ENCODE measurements at places on chromosomes 1 and 21. TPM values are rescaled to one million over a fixed set of nuclear protein-coding genes. Genes with fewer than 3 reads are reported as not detected.
A peak's percentile ranks its signal among the peaks of the same experiment; 100 is the strongest.

DNA sequence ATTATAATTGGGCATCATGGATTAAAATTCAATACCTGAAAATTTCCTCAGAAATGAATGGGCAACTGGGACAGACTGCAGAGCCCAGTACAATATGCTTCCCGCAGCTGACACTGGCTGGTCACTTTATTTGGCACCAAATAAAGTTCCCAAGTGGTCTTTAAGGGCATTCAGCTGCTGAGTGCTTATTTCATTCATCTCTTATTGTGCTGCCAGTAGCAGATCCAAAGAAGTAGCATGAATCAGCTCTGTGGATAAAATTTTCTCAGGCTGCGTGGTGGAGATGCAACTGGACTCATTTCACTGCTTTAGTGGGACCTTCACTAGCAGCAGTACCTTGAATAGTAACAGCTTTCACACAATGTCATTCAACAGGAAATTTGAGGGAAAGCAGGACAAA is 226.3 kb upstream of the ADGRL2 start:
- no peak for DNase-seq

GRCh38 chr1:218433744-218434143 is 88.6 kb downstream of the TGFB2 start:
- no peak for DNase-seq

DNA sequence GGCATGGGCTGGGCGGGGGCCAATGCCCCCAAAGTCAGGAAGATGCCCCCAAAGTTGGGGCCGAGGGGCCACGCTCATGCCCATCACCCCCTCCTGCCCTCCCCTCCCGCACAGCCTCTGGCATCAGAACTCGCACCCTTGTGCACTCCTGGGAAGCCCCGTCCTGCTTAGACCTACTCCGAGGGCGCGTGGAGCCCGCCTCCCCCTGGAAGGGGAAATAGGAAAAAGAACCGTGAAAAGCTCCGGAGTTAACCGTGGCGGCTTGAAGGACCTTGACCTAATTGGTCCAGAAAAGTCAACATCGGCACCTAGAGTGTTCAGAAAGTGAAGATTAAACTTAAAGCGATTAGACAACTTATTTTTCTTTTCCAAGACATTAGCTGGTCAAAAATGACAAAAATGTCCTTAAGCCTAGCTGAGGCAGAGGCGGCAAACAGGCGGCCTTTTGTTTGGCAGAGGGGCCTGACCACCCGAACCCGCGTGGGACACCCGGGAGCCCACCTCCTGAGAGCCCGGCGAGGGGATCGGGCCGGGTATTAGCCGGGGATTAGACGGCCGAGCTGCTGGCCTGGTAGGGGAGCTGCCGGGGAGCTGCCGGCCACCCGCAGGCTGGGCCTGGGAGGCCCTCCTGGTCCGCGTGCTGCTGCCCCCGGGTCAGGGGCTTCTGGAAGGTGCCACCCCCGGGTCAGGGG is 65.5 kb downstream of the PRDM16 start:
- DNase-seq: peak; percentile 62

DNA sequence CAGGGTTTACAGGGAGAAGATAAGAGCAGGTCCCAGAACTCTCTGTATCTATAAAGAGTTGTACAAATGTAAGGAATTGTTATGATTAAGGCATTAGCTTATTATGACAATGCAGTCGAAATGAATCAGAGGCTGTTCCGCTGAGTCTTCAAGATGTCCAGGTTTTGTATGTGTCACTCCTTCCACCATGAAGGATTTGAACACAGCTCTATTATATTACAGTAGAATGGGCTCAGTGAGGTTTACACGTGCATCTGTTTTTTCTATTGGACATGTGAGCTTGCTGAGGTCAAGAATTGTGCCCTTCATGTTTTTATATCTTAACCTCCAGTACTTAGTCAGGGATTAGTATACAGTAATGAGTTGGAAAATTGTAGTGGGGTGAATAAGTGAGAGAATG is 86.3 kb downstream of the MPZL1 start:
- DNase-seq: no peak

DNA sequence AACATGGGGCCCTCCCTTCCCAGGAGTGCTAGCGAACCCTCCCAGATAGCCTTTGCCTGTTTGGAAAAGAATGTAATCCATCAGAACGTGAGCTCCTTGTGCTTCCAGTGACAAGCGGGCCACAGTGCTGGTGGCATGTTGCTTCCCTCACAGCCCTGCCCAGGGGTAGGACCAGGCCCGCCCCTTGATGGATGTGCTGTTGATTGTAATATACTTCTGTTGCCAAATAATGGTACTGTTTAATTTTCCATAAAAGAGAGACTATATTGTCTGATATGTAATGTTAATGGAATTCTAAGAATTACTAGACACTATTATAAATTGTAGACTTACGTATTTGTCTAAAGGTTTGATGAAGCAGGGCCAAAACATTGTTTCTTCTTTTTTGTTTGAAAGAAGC is 16.4 kb downstream of the ATP5PO start:
- DNase-seq: no peak

DNA sequence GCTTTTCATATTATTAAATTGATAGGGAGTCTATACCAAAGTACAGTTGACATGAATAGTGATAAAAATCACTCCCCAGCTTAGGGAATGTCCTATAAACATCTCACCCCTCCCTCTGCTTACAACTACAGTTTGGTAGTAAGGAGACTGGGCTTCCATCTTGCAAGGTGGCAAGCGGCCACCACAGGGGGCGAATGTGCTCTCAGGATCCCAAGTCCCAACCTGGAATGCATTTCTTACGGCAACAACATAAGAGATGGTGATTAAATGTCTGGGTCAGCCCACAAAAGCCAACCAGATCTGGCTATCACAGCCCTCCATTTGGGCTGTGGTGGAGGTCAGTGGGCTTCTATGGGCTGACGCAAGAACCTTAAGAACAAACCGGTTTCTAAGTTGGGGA is 68.0 kb downstream of the SMYD2 start:
- DNase-seq: no peak

DNA sequence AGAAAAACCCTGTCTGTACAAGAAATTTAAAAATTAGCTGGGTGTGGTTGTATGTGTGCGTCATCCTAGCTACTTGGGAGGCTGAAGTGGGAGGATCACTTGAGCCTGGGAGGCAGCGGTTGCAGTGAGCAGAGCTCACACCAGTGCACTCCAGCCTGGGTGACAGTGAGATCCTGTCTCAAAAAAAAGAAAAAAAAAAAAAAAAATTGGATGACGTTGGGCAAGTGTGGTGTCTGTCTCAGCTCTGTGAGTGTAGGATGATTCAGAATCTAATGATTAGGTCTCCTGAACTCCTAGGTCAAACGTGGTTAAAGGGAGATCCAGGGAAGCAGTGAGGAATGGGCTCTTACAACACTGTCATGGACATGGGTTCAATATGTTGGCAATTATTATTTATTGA is 435.9 kb downstream of the KIF26B start:
- no peak for DNase-seq

DNA sequence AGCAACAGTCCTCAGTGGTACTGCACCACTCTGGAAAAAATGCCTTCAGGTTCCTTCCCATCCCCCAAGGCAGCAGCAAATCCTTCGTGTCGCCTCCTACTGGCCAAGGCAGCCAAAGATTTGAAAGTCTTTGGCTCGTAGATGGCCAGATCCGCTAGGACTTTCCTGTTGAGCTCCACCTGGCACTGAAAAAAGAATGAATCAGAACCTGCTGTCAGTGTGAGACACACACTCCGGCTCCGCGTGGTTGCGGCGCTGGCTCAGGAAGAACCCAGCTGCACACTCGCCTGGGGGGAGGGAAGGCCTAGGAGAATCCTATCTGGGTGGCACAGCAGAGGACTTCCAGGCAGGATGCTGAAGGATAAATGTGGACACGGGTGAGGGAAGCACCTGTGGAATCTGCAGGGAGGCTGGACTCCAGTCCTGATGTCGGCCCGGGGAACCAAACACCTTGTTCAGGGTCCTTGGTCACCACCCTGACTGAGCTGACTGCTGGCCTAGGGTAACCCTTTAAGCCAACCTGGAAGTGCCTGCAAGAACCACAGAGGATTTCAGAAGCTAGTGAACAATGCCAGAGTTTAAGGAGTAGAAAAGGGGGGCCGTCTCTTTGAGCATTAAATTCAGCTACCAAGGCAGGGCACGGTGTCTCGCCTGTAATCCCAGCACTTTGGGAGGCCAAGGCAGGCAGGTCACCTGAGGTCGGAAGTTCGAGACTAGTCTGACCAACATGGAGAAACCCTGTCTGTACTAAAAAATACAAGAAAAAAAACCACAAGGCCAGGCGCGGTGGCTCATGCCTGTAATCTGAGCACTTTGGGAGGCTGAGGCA is 3.2 kb upstream of the CCNL2 start:
- no peak for DNase-seq

DNA sequence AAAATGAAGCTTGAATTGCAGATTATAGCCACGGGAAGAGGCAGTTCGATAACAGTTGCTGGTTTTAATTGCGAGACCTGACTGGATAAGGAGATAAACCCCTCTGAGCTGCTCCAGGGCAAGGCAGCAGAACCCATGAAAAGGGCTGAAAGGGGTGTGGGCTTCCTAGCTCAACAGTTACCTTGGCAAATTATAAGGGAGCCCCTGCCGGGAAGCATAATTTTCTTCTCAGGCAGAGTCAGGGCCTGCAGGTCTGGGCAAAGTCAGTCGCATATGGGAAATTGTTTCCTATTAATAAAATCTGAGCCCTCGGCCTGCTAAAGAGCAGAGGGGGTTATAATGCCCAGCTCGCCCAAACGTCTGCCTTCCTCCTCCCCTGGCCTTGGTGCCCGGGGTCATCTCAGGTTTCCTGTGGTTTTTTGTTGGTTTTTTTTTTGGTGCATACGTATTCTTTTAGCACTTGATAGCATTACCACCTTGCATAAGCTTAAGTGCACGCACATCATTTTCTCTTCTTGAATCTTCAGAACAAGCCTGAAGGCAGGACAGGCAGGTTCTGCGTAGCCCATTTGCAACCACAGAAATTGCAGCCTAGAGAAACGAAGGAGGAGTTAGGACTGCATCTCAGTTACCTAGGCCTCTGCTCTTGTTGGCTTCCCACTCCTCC is 33.9 kb upstream of the SELENON start:
- DNase-seq: no peak

- no peak for DNase-seq
Measured at GRCh38 chr1:176778056-176778455, 315.1 kb downstream of the PAPPA2 start.

DNA sequence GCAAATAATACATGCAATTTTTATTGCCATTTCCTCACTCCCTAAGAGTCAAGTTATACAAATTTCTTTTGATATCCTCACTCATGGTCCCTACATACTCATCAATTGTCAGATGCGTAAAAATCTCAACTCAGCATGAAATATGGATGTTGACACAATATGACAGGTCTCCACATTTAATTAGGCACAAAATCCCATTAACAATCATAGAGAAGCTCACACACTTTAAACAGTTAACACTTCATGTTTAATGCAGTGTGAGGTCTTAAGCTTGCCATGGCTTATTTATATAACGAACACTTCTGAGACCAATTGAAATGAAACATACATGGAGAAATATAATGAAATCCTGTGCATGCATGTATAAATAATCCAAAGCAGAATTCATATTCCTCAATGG is 58.6 kb downstream of the GREM2 start:
- DNase-seq: no peak

GRCh38 chr1:167219194-167219593 is 1.5 kb upstream of the POU2F1 start:
- no peak for DNase-seq

GRCh38 chr1:3746389-3746829 is 5.8 kb upstream of the CCDC27 start:
- DNase-seq: no peak

- DNase-seq: no peak
Measured at GRCh38 chr1:186842547-186842946, 13.8 kb downstream of the PLA2G4A start.

- DNase-seq: no peak
Measured at GRCh38 chr1:241408170-241408569, 51.2 kb upstream of the RGS7 start.

GRCh38 chr21:35648512-35648911 is 411.8 kb downstream of the SETD4 start:
- no peak for DNase-seq

DNA sequence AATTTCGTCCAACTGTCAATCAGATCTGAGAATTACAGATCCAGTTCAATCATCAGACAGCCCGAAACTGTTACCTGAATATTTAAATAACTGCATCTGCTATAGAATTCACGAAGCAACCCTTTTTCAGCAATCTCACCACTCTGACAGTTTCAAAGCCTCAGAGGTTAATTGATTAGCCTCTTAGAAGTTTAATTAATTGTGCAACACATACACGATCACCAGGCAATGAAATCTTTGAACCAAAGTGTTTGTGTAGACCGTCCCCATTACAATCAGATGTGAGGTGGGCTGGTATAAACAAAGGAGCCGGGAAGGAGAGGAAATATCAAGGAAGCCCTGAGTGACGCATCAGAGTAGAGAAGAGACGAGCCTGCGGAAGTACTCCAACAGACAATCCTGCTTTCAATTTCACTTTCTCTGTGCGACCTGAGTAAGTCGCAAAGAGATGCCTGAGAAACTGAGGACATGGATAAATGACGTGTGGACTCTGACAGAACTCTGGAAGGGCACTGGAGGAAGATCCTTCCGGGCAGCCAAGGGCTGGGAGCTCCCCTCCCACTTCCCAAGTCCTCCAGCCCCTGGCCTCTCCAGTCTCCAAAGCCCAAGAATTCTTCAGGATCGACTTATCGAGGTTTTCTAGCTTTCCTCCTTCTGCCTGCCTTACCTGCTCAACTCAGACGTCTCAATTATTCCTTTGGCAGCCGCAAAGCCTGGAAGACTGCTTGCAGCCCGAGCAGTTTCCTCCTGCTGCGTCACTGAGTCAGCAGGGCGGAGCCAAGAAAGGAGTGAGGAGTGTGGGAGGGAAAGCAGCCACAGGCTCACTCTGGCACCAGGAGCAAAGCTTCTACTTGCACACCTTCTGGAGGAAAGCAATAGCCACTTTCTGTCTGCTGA is at the start of gene RNASEL:
Gene RNASEL (minus strand): TSS at position 757 of the 897 bp plus-strand sequence. CDS start 2,450 bp downstream, outside the sequence.
- DNase-seq: no peak

DNA sequence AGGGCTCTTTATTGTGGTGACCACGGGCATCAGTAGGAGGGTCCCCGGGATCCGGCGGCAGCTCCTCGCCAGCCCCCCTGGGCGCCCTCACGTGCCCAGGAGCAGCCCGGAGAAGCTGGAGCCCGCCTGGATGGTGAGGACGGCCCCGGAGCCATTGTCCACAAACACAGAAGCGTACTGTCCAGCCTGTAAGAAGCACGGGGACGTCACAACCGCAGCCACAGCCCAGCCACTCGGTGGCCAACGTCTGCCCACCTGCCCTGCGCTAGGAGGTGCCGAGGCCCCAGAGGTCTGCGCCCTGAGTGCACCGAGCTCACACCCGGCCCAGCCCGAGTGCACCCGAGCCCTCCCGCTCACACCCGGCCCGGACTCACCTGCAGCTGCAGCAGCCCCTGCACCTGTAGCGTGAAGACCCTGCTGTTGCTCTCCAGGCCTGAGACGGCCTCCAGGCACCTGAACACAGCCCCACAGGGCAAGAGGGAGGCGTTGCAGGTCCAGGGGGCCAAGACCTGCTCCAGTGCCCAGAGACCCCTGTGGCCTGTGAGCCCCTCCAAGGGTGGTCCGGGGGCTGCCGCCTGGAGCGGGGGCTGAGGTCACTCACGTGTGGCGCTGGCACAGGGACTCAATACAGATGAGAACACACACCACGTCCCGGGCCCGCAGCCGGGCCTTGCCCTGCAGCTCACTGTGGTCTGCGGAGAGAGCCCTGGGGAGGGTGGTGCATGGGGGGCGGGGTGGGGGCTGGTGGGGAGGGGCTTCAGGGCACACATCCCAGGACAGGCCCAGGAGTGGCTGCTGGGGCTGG is 3.9 kb downstream of the C1QTNF12 start:
- peak; percentile 77 for DNase-seq

- DNase-seq: no peak
Measured at GRCh38 chr1:119015547-119015946, 27.4 kb upstream of the TBX15 start.

The CHI3L2 gene
- 13.2 TPM for total RNA-seq

The RAB3B gene
- under 0.01 TPM for total RNA-seq

The CLCA4 gene
- not detected for total RNA-seq

The ADAM30 gene
- total RNA-seq: not detected

The UBL4B gene
- total RNA-seq: not detected
